Stimulated activated CD4-positive, alpha-beta T cell treated with anti-CD3 and anti-CD28 coated beads, Interleukin-4, amount 100 ng/mL, for 4 hours (primary cell): ENCODE measurements at places on chromosomes 11 and 22.

GRCh38 chr22:41648432-41648831, 27.3 kb downstream of the XRCC6 start:
- no peak for DNase-seq

- no peak for DNase-seq
Measured at GRCh38 chr11:93715797-93716396, 25.4 kb downstream of the TAF1D start.

GRCh38 chr11:36488096-36488495, 22.0 kb downstream of the TRAF6 start:
- DNase-seq: no peak

- DNase-seq: no peak
Measured at GRCh38 chr11:28123151-28123581, 15.0 kb downstream of the METTL15 start.

DNA sequence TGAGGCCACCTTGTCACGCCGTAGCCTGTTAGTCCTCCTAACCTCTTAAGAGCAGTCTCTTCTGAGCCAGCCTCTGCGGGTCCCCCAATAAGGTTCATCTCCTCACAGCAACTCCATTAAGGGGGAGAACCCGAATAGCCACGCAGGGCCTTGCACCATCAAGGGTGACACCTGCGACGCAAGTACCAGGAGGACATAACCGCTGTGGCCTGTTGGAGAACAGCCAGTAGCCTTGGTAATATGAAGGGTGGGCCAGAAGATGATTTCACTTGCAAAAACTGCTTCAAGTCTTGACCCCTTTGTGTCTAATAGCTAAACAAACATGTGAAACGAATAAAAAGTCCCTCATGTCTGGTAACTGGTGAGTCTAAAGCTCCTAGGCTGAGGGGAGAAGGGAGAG, 14.8 kb downstream of the ARFGAP2 start:
- DNase-seq: no peak

GRCh38 chr11:23974051-23974450, 522.8 kb upstream of the LUZP2 start:
- no peak for DNase-seq

- DNase-seq: no peak
Measured at GRCh38 chr11:5992604-5993251, 5.9 kb upstream of the OR52L1 start.

- no peak for DNase-seq
Measured at GRCh38 chr11:45444796-45445195, 158.7 kb upstream of the SYT13 start.

DNA sequence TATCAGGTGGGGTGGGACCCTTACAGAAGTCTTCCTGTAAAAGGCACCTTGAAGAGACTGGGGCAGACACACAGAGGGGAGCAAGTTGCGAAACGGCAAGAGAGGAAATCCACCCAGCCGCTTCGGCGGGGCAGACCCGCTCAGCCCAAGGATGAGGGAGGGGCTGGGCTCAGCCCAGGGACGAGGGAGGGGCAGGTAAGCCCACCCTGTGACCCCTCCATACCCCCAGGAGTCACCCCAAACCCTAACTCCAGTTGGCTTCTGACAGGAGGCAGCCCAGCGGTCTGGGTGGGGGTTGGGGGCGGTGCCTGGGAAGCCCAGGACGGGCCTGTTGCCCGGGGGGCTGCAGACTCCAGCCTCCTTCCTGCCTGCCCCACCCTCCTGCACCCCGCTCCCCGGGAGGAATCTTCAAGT, 965 bp downstream of the OSBPL5 start:
- no peak for DNase-seq

DNA sequence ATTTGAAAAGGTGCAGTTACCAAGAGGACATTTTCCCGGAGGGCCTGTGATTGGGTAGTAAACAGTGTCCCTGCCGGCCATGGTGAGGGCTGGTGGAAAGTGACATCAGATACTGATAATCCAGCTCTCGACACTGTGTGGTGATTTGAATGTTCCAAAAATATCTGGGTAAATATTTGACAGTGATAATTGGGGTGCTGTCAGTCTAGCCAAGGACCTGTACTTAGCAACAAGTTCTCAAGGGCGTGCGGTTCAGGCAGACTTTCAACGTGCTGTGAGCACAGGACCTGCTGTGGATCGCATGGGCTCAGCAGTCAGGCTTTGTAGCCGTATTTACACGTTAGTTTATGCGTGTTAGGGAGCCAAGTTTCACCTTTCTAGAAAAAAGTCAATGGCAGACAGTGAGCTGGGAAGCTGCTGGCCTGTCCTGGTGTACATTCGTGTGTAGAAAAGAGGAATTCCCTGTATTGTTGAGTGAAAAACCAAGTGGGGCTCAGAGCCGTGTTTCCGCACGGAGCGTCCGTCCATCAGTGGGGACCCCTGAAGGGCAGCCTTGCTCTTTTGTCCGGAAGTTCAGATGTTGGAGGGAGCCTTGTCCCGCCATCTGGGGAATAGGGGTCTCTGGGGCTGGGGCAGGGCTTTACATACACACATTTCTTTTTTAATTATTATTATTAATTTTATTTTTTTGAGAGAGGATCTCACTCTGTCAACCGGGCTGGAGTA, 11.3 kb downstream of the TRMU start:
- no peak for DNase-seq

DNA sequence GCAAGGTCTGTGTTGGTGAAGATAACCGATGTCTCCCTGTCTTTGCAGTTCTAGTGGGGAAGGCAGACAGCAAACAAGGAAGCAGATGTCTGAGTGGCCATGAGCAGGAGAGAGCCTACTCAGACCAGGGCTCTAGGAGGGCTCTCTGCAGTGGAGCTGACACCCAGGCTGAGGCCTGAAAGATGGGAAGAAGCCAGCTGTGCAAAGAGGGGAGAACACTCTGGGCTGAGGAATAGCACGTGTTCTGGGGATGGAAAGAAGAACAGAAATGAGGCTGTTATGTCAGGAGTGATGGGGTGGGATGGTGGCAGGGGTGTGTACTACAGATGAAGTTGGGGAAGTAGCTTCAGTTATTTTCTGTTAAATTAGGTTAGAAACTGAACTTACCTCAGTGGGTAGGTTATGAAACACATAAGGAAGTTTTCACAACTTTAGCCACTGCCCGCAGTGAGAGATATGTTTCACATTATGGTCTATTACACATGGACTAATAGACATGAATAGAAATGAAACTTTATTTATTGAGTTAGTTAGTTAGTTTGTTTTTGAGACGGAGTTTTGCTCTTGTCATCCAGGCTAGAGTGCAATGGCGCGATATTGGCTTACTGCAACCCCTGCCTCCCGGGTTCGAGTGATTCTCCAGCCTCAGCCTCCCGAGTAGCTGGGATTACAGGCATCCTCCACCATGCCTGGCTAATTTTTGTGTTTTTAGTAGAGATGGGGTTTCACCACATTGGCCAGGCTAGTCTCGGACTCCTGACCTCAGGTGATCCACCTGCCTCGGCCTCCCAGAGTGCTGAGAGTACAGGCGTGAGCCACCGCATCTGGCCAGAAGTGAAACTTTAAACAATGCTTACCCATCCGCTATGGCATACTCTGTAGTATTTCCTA, 7.8 kb downstream of the DCPS start:
- no peak for DNase-seq

- no peak for DNase-seq
Measured at GRCh38 chr22:19559324-19559811, 35.2 kb upstream of the CLDN5 start.

- no peak for DNase-seq
Measured at GRCh38 chr22:21044931-21045584, 688 bp upstream of the LRRC74B start.

- DNase-seq: no peak
Measured at GRCh38 chr11:119352857-119353260, 6.4 kb upstream of the MFRP start.

DNA sequence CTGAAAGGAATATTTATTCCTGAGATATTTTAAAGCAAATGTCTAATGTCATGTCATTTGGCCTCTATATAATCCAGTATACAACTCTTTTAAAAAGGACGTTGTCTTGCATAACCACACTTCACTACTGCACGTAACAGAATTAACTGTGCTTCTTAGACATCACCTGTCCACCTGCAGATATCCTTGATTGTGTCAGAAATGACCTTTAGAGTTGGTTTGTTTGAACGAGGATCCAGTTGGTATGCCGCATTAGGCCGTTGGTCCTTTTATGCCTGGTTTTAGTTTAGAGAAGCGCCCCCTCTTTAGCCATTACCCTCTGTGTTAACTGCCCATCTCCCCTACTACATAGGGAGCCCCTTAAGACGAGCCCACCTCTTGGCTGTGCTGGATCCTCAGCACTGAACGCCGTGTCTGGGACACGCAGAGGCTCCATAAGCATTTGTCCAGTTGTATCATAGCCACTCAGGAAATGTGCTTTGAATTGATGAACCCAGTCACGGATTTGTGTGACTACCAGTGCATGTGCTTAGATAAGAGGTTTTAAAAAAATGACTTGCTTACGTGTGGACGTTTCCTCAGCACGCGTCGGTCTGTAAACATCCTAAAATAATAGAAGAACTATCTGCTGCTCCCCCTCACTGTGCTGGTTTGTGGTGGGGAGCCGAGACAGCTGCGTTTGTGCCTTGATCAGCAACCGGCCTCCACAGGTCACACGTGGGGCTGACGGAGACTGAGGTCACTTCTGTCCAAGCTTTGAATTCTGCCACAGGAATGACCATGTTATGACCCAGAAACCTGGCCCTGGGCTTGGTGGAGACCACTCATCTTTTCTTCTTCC, 4.0 kb downstream of the MICAL2 start:
- DNase-seq: no peak

- DNase-seq: no peak
Measured at GRCh38 chr11:20070459-20070858, 89.8 kb downstream of the DBX1 start.

DNA sequence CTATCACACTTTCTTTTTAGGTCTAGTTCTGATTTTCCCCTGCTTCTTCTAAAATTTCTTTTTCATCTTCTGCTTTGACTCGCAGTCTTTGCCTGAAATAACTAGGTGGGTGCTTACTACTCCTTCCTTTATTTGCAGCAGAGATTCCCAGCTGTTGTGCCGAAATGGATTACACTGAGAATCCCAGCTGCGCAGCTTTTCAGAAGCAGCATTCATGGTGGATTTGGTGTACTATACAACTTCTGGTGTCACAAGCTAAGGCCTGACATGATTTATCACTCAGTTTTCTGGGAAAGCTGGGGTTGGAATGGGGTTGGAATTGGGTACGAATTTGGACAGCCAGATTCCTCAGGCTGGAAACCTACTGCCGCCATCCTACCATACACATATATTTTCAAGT, 6.0 kb upstream of the XKR3 start:
- no peak for DNase-seq

DNA sequence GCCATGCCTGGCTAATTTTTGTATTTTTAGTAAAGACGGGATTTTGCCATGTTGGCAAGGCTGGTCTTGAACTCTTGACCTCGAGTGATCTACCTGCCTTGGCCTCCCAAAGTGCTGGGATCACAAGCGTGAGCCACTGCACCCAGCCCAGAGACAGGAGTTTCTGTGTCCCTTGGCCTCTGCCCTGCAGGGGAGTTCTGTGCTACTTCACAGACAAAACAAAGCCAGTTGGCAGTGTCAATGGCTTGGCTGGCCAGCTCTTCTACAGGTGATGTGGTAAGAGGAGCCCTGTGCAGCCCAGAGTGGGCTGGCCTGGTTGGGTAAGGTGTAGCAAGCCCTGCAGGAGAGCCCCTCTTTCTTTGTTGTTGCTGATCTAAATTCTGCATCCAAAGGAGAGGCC, 60.5 kb upstream of the SHISAL1 start:
- DNase-seq: no peak

- no peak for DNase-seq
Measured at GRCh38 chr11:85133636-85134035, 493.5 kb downstream of the DLG2 start.

DNA sequence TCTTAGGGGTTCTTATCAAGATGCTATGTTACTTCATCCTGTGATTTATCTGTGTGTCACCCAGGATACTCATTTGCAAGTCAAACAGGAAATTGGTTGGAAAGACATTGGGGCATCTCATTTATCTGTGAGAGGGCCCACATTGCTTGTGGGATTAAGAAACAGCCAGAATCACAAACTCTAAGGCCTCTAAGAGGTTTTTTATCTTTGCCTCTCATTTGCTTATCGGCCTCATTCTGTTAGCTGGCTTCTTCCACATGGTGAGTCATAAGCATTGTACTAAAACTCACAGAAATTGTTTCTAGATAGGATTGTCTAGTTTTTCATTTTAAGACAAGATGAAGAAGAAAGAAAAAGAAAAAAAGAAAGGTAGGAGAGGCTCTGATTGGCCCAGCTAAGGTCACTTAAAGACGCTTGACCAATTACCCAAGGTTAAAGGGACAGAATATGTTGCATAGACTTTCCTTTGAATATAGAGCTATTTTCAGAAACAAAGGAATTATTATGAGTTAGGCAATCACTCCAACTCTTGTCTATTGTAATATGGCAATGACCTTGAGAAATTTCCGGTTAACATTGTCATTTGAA, 121.9 kb downstream of the ARHGAP42 start:
- DNase-seq: no peak

DNA sequence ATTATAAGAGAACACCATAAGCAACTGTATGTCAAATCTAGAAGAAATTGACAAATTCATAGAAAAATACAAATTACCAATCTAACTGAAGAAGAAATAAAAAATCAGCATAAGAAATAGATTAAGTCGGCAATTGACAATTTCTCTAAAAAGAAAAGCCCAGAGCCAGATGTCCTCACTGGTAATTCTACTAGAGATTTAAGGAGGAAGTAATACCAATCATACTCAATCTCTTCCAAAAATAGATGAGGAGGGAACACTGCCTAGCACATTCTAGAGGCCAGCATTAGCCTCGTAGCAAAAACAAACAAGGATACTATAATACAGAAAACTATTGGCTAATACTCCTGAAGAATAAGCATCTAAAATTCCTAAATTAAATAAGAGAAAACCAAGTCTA, 40.4 kb upstream of the IGLL5 start:
- no peak for DNase-seq

DNA sequence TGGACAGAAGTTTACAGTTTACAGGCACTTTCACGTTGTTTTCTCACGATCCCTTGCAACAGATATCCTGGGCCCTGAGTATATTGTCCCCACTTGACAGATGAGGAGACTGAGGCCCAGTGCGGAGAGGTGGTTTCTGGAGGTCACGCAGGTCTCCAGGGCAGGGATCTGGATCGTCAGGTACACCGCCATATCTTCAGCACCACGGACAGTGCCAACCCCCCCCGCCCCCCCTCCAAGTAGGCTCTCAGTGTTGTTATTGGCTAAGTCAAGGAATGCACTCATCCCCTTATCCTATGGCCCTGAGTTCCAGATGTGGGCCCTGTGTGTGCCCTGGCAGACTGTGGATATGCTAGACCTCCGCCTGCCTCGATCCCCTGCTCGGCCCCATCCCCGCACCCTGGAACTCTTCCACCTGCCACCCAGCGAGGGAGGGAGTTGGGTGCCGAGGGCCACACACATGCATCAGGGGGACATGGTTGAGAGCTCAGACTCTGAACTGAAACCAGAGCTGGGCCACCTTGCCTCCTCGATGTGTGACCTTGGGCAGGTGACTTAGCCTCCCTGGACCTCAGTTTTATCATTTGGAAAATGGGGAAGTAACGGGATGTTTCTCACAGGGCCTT, 37.5 kb downstream of the MPPED1 start:
- DNase-seq: no peak

DNA sequence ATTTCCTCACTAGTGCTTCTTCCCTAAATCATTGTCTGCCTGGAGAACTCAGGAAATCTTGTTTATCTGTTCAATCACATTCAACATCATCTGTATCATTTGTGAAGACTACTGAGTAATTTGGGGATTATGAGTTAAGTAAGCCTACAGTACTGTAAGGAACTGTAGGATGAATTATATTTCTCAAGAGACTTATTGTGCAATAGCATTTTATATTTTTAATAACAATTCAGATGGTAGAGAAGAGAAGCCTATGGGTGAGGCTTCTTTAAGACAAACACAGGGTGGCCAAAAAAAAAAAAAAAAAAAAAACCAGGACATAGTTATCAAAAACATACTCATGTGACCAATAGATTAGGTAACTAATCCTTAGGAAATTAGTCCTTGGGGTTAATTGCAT, 282.7 kb downstream of the FAM181B start:
- DNase-seq: no peak
